ENCODE measurements at places on chromosomes 6 and 20.

GRCh38 chr6:108805611-108806167 is 42.5 kb upstream of the ARMC2 start:
- DNase-seq: no peak

GRCh38 chr6:90169374-90169773 is 127.3 kb downstream of the BACH2 start:
- DNase-seq: no peak

GRCh38 chr20:31577194-31577593 is 27.9 kb upstream of the ID1 start:
- DNase-seq: no peak

GRCh38 chr6:90440586-90441283 is 144.1 kb upstream of the BACH2 start:
- DNase-seq: no peak

GRCh38 chr6:11522812-11523605 is 14.5 kb upstream of the TMEM170B start:
- DNase-seq: no peak

DNA sequence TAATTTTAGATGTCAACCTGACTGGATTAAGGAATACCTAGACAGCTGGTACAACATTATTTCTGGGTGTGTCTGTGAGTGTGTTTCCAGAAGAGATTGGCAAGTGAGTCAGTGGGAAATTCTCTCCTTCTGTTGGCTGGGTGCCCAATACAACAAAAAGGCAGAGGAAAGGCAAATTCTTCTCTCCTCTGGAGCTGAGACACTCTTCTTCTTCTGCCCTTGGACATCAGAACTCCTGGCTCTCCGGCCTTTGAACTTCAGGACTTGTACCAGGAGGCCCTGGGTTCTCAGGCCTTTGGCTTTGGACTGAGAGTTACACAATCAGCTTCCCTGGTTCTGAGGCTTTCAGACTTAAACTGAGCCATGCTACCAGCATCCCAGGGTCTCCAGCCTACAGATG is 7.8 kb upstream of the BTN3A1 start:
- DNase-seq: no peak

DNA sequence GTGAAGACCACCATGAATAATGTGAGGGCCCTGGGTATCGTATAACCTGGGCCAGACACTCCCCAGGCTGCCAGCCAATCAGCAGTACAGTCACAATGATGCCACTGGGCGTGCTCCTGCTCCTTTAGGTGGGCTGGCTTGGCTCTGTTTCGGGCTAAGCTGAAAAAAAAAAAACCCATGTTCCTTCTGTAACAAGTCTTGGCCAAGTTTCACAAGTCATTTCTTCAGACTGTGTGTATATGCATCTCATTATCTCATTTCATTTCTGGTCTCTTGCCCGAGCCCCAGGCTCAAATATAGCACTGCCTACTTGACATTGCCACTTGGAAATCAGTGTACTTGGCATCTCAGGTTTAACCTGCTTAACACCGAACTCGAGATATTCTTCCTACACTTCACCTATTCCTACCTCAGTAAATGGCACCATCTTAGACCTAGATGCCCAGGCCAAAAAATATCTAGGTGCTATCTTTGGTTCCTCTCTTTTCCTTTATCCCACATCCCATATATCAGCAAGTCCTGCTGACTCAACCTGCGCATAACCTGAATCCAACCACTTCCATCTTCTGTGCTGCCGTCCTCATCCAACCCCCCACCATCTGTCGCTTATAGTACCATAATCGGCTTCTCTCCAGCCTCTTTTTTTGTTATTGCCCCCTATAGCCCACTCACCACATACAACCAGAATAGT is 1.8 kb downstream of the UQCC2 start:
- DNase-seq: no peak

- DNase-seq: no peak
Measured at GRCh38 chr6:43856005-43856765, 86.2 kb downstream of the VEGFA start.

DNA sequence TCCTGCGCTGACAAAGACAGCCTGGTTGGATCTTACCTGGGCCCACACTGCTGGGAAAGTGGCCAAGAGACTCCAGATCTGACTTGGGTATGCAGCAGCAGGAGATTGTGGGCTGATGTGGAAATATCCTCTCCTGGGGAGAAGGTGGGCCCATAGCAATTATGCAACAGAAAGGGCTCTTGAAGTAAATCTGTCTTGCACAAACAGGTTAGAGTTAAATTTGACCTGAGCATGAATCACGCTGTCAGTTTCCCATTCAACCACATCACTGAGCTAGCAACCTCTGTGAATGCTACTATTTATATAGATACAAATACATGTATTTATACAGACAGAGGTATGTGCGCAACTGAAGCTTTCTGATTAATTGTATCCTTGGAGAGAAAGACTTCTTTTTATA is 28.3 kb upstream of the PDYN start:
- DNase-seq: no peak

- peak; percentile 45 for DNase-seq
Measured at GRCh38 chr20:3156811-3157619, 2.6 kb downstream of the FASTKD5 start.

DNA sequence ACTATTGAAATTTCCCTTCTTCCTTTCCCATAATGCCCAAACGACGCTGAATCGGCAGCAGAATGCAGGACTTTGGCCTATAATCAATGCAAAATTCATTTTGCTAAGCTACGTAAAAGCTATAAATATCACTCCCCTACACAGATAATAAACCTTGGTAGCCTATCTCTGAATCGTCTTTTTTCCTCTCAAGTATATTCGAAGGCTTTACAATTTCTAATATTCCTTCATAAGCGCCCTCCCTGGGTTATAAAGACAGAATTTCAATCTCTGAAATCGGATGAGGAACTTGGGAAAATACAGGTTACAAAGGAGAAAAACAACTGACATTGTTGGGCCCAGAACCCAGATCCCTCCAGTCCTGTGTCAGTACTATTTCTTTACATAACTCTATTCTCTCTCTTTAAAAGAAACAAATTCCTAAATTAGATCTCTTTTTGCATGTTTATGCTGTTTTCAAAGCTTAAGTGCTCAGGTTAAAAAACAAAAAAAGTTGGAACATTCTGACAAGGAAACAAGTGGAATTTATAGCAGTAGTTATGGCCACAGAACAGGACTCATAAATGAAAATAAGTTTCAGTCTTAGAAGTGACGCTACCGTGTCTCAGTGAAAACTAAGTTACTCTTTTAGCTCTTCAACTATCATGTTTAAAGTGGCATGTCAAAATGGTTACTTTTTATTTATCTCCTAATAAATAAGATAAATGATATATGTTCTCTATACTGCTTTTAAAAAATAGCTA is 84.5 kb downstream of the SESN1 start:
- no peak for DNase-seq

- DNase-seq: no peak
Measured at GRCh38 chr6:168124158-168124557, 45.1 kb upstream of the FRMD1 start.

DNA sequence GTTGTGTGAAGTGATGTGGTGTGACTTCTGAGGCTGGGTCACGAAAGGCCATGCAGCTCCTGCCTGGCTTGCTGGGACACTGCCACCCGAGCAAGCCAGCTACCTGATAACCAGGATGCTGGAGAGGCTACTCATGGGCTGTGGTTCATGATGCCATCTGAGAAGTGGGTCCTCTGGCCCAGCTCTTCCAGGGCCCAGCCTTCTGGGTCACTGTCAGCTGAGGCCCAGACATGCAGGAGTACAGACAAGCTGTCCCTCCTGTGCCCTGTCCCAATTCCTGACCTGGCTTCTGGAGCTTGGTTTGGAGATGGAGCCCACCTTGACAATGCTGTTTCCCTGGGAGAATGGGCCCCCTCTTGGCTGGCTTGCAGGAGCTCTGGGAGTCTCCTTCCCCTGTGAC is 87.0 kb downstream of the DHX35 start:
- no peak for DNase-seq

GRCh38 chr6:112370946-112371345 is 23.8 kb downstream of the RFPL4B start:
- no peak for DNase-seq

DNA sequence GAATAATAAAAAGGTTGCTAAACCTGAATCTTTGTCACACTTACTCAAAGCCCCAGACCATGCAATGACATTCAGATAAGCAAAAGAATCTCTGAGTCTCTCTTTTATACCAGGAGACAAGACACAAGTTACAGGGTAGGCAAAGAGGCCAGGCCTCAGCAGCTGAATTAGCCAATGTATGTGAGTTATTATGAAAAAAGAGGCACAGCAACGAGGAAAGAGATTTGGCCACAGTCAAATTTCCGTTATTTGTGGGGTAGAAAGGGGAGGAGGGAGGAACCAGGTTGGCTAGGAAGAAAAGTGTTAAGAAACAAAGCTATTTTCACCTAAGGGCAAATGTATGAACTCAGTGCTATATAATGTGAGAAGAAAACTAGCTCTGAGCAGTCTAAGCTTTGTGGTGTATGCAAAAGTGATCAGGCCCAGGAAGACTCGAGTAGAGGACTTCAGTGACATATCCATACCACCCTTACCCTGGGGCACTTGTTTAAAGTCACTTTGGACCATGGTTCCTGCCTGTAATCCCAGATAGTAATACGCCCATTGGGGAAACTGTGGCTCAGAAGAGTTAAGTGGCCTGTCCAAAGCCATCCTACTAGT is 19.1 kb downstream of the IPCEF1 start:
- no peak for DNase-seq

GRCh38 chr6:98547634-98548033 is 286.7 kb upstream of the POU3F2 start:
- no peak for DNase-seq

GRCh38 chr6:35370124-35370741 is 27.9 kb downstream of the PPARD start:
- peak; percentile 30 for DNase-seq

- peak; percentile 56 for DNase-seq
Measured at GRCh38 chr6:32947552-32948465, 5.1 kb downstream of the HLA-DMA start.

GRCh38 chr6:28002161-28002560 is 45.1 kb downstream of the OR2B6 start:
- DNase-seq: no peak

DNA sequence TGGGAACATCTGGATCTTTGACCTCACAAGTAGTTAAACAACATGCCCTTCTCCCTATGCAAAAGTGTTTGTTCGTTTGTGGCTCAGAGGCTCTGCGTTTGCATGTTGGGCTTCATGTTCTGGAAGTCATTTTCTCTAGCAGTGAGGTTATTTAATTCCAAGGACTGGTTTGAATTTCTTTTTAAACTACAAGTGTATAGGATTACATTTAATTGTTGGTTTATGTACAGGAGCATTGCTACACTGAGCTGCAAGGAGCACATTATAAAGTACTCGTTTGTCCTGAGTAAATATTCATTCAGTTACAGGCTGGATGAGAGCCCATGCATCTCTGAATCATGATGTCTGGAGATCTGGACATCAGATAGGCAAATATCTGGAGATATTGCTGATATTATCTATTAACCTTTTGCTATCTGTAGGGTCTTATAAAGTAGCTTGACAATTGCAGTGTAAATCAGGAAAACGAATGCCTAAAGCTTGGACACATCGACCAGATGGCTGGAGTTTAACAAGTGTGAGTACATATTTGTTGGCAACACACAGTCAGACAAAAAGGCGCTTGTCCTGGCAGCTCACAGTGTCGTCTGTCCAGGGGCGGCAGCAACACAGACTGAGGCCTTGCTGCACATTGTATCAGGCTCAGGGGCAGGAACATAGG is 84.6 kb downstream of the PDE7B start:
- DNase-seq: no peak

- DNase-seq: no peak
Measured at GRCh38 chr6:3260296-3260695, 1.5 kb downstream of the PSMG4 start.

- no peak for DNase-seq
Measured at GRCh38 chr6:9937031-9937763, 477.7 kb downstream of the TFAP2A start.

GRCh38 chr20:24148372-24148771 is 159.8 kb upstream of the GGTLC1 start:
- DNase-seq: peak; percentile 33

DNA sequence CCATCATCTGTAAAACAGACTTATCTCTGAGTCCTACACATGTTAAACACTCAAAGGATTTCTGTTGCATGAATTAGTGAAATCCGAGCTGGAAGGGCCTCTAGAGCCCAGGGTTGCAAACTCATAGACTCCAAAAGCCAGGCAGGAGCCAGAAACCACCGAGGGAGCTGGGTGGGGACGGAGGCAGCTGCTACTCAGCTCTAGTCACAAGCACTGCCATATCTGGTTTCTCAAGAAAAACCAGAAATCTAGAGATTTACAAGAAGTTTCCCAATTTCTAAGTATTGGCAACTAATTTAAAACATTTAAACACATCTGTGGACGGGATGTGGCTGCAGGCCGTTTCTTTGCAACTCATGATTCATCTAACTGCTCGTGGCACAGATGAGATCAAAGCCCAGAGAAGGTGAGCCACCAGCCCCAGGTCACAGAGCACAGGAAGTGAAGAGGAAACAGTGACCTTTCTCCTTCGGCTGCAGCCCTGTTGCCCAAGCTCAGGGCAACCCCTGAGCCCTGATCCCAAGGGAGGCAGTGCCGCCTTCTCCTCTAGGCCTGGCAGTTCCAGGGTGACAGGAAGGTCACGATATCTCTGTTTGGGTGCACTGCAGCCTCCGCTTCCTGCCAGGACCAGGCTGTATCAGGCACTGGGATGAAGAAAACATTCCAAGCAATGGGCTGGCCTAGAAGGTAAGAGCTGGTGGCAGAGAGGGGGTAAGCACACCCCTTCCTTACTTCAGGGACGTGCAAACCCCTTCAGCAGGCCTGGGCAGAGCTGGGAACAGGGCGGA is 26.4 kb upstream of the PTGIS start:
- no peak for DNase-seq

- no peak for DNase-seq
Measured at GRCh38 chr6:8434727-8435092, 635 bp downstream of the SLC35B3 start.

- no peak for DNase-seq
Measured at GRCh38 chr6:22036275-22036674, 260.6 kb downstream of the PRL start.

- DNase-seq: no peak
Measured at GRCh38 chr6:87504441-87504840, 31.7 kb downstream of the SLC35A1 start.

- no peak for DNase-seq
Measured at GRCh38 chr6:125528621-125529041, 220.8 kb upstream of the HEY2 start.

GRCh38 chr20:46374383-46374782 is 32.0 kb downstream of the ELMO2 start:
- DNase-seq: no peak

GRCh38 chr6:42250274-42250931 is 32.7 kb upstream of the MRPS10 start:
- no peak for DNase-seq

- DNase-seq: no peak
Measured at GRCh38 chr6:3937438-3937837, 88.3 kb downstream of the FAM50B start.

GRCh38 chr6:7836371-7837026 is 74.1 kb downstream of the TXNDC5 start:
- DNase-seq: no peak

- no peak for DNase-seq
Measured at GRCh38 chr6:23940466-23940865, 185.5 kb upstream of the NRSN1 start.

GRCh38 chr20:7940341-7940740 is at the start of gene HAO1:
HAO1 (minus strand) TSS chr20:7940458; CDS start chr20:7940422, 36 bp downstream.
- DNase-seq: no peak

Data from CD4-positive, alpha-beta T cell treated with Interleukin-1 beta for 1 hour (primary cell).